ENCODE measurements at places on chromosomes 4 and X.

GRCh38 chr4:186931519-186931918 is 207.9 kb upstream of the FAT1 start:
- no peak for DNase-seq

DNA sequence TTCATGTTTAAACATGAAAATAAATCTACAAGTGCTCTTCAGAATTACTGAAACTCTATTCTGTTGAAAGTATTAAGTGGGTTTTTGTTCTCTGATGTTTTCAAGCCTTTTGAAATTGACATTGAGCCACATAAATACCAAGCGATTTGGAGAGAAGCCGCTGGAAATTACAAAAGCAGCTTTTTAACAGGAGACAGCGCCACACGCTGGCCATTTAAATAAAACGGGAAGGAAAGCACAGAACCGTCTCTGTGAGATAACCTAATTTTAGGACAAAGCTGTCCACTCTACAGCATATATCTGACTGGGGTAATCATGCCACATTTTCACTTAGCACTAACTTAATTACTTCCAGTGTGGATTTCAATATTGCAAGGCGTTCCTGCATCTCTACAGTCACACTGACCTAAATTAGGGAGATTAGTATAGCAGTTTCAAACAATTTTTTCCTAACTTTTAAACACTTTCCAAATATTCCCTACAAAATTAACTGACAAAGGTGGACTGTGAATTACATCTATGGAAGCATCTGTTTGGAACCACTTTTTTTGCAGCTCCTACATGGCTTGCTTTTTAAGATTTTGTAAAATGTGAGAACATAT is 6.8 kb upstream of the ANOS1 start:
- peak; percentile 11 for DNase-seq

- DNase-seq: no peak
Measured at GRCh38 chr4:112370466-112370865, 73.3 kb downstream of the ALPK1 start.

DNA sequence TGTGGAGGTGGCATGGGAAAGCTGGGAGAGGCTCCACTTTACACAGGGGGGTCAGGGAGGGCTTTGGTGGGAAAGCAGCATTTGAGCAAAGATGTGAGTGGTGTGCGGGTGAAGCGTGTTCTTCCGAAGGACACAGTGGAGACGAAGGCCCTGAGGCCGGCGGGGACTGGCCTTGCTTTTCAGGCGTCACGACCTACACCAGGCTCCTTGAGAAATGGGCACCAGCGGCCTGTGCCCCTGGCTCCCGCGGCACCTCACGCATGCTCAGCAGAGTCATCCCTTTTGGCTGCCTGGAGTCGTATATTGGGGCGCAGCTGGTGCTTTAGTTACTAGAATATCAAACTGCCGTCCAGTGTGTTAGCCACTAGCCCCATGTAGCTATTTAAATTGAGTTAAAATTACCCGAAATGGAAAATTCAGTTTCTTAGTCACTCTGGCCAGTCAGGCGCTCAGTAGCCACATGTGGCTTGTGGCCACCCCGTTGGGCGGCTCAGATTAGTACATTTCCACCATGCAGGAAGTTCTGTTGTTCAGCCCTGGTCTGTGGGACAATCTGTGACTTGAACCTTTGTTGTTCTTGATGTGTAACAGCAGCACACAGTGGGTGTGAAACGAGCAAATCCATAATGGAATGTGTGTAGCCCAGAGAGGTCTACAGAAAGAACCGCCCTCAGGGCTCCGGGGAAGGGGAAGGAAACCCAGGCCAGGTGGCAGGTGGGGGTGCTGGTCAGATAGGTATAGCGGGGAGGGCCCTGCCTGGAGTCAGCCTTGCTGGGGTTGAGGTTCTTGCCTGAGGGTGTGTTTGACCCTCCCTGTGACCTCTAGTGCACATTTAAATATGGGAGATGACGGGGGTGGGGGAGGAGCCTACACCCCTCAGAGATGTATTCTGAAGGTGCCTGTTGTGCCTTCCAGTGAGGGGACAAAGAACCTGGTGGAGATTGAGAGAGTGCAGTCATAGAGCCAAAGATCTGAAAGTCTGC is 30.4 kb downstream of the TBC1D14 start:
- DNase-seq: no peak

- DNase-seq: no peak
Measured at GRCh38 chrX:136825771-136826170, 45.0 kb upstream of the ARHGEF6 start.

DNA sequence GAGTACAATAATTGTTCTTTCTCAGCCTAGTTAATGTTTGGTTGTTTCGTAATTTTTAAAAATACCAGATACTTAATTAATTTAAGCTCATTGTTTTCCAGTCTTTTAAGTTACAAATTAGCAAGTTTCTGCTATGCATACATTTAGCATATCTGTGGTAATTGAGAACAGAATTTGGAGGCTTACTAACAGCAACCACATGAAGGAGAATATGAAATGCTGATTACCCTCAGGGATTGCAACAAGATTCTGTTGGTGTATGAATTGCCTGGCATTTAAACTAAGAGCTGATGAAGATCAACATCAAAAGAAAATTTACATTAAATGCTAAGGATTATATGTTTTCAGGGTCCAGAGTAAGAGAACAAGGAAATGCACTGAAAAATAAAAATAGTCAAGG is 580.0 kb upstream of the INTU start:
- no peak for DNase-seq

DNA sequence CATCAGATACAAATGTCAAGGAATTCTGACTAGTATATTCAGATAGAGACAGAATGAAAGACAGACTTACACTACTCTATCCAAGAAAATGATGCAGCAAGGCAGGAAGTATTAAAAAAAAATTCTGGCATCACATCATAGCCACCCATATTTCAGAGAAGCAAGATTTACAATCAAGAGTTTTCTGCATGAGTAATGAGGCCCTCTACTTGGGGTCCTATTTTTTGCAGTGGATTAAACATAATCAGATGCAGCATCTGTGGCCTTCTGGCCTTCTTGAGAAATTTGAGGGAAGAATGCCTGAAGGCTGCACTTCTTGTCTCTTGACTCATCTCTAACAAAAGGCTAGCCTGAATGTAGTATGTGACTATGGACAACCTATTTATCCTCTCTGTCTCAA is 48.2 kb upstream of the SLIT2 start:
- peak; percentile 1 for DNase-seq

DNA sequence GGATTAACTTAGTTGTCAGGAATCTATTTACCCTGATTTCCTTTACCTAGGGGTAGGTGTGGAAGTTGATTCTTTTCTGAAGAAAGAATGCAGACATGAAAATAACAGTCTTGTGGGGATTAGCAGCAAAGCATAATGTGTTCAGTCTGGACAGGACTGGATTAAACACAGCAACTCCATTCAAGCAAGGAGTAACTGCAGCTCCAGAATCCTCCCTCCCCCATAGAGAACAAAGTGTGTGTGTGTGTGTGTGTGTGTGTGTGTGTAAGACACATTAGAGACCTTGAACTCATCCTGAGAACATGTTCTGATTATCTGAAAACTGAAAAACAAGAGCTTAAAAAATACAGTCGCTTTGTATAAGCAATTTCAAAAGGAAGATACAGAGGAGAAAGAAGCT is 9.3 kb downstream of the C4orf54 start:
- DNase-seq: no peak

GRCh38 chr4:125520258-125520990 is 205.7 kb downstream of the FAT4 start:
- DNase-seq: no peak

DNA sequence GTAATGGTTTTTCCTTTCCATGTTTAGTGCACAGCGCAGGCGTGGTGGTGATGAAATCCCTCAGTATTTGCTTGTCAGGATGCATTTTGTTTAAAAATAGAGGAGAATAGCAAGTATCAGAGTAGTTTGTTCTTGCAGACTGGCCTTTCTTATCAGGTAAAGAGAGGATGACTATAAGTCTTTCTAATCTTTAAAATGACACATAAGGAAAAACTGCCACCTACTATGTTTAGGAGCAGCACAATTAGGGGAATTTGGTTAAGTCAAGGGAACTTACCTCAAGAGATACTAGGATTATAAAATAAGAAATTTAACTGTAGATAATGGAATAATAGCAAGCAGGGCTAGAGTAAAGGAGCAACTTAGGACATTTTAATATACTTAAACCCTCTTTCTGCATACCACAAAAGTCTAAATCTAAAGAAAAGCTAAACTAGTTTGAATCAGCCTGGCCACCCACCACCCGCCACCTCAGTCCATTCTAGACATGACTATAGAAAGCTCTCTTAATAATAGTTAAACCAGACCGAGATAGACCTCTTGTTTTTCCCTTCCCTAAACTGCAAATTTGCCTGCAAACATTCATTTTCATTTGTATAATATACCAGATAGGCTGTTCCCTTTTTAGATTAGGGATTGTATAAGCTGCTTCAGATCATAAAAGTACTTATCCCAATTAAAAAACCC is 62.0 kb downstream of the APOOL start:
- DNase-seq: no peak
